ENCODE measurements at places on chromosomes 13 and 19.
A peak's percentile ranks its signal among the peaks of the same experiment; 100 is the strongest.

DNA sequence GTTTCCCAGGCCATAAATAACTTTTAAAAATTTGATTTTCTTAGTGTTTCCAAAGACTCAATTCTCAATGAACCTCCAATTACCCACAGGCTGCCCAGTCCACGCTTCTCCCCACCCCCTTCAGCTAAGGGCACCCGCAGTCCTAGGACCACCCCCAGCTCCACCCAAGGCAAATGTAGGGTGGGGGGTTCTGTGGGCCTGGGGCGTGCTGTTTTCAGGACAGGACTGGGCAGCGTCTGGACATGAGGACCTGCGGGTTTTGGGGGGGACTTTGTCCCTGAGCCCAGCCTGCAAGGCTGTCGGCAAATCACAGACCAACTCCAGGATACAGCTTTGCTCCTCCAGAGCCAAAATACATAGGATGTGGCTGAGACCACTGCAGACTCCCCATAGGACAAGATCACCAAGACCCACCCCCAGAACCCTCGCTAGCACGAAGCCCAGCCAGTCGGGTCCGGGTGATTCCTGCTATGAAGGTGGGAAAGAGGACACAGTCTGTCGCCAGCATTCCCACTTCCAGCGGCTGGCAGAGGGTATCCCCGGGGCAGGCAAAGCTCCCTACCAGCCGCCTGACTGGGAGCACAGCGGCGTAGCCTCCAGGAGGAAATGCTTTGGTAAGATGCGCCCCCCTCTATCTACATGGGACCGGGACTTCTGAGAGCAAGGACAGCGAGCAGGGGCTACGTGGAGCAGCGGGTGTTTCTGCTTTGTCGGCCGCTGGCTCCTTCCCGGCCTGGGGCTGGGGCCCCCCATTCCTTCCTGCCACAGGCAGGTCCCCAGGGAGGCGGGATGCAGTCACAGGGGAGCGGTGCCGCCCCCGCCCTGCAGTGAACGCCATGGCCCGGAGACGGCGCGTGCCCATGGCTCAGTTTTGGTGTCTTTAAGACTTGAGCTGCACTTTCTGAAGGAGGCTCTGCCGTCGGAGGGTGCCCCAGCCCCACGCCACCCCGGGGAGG lies 1.6 kb upstream of the TIMM13 start:
- DNase-seq, result no peak

- DNase-seq, result peak; percentile 91
Observed at GRCh38 chr19:35869327-35870123, 1.2 kb downstream of the APLP1 start.

- no peak for DNase-seq
Observed at GRCh38 chr13:49098771-49099512, 121.2 kb upstream of the MLNR start.

GRCh38 chr19:50309396-50310125 lies 19.6 kb downstream of the KCNC3 start:
- no peak for DNase-seq

- no peak for DNase-seq
Observed at GRCh38 chr13:101545521-101545920, 93.0 kb downstream of the ITGBL1 start.

- DNase-seq, result no peak
Observed at GRCh38 chr13:98598043-98598442, 21.1 kb upstream of the STK24 start.

DNA sequence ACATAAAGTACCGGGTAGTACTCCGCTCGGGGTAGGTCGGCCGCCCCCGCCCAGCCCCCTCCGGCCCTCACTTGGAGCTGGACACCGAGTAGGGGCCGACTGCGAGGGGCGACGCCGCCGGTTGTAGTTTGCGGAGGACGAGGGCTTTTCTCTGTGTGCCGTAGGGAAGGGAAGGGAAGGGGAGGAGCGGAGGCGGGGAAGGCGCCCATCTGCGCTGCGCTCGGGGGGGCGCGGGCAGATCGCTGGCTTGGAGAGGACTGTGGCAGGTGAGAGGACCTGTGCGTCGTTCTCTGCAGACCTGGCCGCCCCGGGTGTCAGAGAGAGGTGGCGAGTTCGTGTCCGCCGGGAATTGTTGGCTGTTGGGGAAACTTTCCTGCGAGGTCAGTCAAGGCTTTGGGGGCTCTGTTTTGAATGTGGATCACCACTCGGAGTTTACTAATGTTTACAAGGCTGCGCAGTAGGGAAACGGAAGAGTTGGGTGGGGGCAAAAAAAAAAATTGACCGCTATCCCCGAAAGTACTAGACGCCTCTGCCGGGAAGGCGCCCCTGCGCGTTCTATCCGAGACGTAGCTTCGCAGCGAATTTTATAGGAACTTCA lies 1.4 kb downstream of the ING1 start:
- DNase-seq, result peak; percentile 78

DNA sequence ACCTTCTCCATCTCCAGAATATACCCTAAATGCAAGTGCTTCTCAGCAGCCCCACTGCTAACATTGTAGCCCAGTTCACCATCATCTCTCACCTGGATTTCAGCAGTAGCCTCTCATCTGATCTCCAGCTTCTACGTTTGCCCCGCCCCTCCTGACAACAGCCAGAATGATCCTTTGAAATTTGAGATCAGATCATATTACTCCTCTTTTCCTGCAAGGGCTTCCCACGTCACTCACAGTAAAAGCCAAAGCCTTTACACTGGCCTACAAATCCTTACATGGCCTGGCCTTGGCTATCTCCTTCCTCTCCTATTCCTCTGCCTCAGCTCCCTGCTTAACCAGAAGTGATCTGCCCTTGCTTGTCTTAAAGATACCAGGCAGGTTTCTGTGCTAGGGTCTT lies 94.3 kb upstream of the NBEA start:
- DNase-seq, result no peak

- peak; percentile 92 for DNase-seq
Observed at GRCh38 chr19:14556662-14557188, 15.1 kb downstream of the NDUFB7 start.

DNA sequence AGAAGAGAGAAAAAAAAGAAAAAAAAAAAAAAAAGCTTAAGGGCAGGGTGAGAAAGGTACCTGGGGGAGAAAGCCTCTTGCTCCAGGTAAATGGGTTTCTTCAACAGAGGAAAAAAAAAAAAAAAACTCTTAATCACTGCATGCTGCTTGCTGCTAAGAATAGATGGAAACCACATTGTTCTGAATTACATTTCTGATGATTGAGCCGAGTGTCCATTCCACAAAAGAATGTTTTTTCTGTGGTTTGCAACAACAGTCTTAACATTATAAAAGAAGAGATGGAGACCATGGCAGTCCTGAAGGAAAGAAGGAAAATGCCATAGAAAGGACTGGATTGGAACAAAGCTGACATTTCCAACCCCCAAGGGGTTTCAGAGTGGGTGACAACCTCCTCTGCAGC lies 1312.7 kb downstream of the SLITRK1 start:
- no peak for DNase-seq

- DNase-seq, result no peak
Observed at GRCh38 chr13:46179969-46180763, 1.8 kb downstream of the LCP1 start.

- DNase-seq, result peak; percentile 55
Observed at GRCh38 chr19:35265126-35265899, 3.4 kb upstream of the USF2 start.

- DNase-seq, result peak; percentile 75
Observed at GRCh38 chr19:7505682-7506384, 10.1 kb upstream of the ZNF358 start.

- DNase-seq, result no peak
Observed at GRCh38 chr13:45341799-45342500, 967 bp upstream of the TPT1 start.

GRCh38 chr19:38784224-38784623 lies 4.8 kb upstream of the LGALS7B start:
- no peak for DNase-seq

DNA sequence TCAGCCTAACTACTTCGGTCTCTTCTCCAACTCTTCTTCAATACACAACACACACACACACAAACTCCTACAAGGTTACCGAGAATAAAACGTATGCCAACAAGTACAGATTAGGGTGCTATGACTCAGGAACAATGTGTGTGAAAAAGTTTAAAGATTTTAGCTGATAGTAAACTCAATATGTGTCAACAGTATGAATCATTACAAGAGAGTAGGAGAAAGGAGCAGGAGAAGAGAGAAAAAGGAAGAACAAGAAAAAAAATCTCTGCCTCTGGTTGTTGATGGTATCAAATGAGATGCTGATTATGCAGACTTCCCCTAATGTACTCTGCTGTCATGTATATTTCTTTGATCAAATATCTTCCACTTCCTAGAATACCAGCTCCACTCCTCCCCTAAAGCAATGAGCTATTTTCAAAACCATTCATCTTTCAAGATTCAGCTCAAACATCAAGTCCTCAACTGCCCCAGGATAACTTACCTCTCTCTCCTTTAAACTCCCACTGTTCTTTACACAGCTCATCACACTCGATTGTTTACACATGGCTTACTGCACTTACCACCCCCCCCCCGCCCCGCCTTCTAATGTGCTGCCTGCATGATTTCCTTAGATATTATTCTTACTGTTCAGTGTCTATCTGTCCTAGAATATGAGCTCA lies 95.6 kb downstream of the FAM216B start:
- no peak for DNase-seq

GRCh38 chr19:8310342-8311055 lies 2.3 kb upstream of the CD320 start:
- DNase-seq, result peak; percentile 37

- DNase-seq, result no peak
Observed at GRCh38 chr13:52421216-52421615, 15.2 kb upstream of the THSD1 start.

- no peak for DNase-seq
Observed at GRCh38 chr19:47152632-47153031, 22.0 kb downstream of the SAE1 start.

DNA sequence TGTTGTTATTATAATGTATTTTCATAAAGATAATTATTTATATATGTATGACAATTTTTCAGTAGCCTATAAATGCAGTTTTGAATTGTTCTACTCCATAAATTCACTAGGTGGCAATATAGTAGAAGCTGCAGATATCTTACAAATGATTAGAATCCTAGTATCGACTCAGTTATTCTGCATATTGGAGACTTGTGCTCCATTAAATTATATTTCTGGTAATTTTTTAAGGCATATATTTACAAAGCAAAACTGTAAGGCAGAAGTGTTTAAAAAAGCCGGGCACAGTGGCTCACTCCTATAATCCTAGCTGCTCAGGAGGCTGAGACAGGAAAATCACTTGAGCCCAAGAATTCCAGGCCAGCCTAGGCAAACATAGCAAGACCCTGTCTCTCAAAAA lies 58.7 kb downstream of the DPY19L3 start:
- no peak for DNase-seq

DNA sequence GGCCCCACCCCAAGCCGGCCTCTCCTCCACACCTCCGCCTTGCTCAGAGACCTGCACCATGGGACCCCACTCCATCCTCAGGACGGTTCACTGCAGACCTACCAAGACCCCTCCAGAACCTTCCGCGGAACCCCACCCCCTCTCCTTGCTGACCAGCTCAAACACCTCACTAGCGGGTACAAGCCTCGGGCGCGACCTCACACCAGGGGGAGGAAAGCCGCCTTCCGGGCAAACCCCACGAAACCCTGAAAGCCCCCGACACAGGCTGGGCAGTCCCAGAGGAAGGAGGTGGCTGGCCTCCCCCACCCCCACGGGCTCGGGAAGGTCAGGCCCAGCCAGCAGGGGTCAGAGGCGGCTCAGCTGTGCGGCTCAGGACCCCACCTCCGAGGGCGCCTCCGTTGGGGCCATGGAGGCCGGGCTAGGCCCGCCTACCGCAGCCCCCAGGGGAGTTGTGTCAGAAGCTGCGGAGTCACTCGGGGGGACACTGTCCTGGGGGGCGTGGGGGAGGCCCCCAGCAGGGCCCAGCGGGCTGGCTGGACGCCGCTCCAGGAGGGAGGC lies 9.8 kb downstream of the GRIN3B start:
- no peak for DNase-seq

DNA sequence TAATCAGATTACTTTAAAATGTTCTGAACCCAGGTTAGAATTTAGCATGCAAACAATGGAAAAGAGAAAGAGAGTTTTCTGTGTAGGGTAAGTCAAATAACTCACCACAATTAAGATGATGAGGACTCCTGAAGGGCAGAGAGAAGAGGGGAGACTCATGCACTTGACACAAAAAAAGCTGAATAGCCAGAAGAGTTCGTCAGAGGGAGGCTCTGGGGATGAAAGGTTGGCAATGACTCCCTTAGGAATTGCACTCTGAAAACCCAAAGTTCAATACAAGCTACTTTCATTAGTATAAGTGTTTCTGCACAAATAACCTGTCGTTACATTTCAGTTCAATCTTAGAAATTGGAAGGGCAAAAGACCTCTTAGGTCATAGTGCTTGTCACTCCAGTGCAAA lies 434.4 kb upstream of the PCDH9 start:
- no peak for DNase-seq

- no peak for DNase-seq
Observed at GRCh38 chr13:41696163-41697003, 239.0 kb downstream of the RGCC start.

GRCh38 chr13:76703621-76704288 lies 182.4 kb downstream of the KCTD12 start:
- DNase-seq, result no peak

DNA sequence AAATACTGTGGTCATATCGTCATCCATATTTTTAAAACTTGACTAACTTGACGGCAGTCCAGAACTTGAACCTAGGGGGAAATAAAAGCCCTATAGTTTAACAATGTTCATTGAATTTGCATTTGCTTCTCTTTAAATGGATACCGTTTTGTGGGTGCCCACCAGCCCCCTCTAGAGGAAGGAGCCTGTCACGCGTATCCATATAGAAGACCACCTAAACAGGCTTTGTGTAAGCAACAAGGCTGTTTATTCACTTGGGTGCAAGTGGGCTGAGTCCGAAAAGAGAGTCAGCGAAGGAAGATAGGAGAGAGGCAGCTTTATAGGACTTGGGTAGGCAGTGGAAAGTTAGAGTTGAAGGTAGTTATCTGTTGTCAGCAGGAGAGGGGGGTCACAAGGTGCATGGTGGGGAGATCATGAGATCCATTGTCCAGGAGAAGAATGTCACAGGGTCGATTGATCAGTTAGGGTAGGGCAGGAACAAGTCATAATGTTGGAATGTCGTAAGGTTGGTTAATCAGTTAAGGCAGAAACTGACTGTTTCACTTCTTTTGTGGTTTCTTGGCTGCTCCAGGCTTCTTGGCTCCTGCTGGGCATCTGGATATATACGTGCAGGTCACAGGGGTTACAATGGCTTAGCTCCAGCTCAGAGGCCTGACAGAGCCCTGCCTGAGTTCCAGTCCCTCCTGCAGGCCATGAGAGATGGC lies 42.5 kb upstream of the ANKRD10 start:
- DNase-seq, result no peak
